ENCODE measurements at places on chromosomes 1 and 21.

DNA sequence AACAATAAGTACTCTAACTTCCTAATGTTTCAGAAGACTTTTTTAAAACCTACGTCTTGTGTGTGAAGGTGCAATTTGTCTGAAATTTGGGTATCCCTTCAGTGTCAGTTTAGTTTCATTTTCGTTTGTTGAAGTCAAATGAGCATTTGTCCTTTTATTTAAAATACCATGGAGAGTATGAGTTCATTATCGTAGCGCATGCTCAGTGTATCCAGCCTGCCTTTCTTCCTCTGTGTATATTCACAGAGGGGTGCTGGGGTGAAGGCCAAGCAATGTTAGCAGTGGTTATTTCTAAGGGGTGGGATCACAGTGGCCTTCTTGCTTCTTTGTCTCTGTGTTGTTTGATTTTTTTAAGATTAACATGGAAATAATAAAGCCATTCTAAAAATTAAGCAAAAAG lies 43.2 kb downstream of the CNN3 start:
- no peak for DNase-seq

- no peak for DNase-seq
These were observed 1.2 kb downstream of the GPR153 start for GRCh38 chr1:6259491-6260362.

GRCh38 chr1:61310057-61310456 lies 227.7 kb downstream of the NFIA start:
- no peak for DNase-seq

DNA sequence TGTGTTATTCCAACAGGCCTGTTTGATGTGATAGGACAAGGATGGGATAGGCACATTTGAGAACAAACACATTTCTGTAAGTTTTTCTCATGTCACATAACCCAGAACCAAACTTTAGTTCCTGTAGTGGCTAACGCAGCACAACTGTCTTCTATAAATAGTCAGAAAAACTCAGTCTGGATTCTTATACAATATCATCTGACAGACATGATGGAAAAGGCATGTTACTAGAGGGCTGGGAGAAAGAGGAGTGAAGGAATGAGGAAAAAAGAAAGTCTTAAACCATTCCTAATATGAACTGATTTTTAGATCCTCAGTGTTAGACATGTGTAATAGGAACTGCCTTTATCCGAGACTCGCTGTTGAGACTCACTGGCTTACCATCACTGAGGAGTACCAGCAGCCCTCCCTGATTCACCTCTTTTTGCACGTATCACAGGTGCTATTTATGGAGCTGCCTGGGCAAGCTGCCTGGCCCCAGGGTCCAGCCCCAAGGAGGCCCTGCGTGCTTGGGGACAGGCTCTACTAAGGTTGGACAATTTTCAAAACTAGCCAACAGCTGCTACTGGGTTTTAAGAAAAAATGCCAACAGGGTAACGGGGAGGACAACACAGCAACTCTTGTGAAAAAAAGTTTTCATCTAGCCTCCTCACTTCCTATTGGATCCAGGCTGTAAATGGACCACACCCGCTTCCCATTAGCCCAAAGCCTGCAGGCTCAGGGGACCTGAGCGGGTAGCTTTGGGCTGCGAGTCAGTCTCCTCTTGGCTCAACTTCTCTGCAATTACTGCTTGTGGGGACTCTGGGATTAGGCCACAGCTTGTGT lies 30.7 kb upstream of the SERBP1 start:
- no peak for DNase-seq

GRCh38 chr1:157862114-157863070 lies 20.8 kb upstream of the CD5L start:
- no peak for DNase-seq

DNA sequence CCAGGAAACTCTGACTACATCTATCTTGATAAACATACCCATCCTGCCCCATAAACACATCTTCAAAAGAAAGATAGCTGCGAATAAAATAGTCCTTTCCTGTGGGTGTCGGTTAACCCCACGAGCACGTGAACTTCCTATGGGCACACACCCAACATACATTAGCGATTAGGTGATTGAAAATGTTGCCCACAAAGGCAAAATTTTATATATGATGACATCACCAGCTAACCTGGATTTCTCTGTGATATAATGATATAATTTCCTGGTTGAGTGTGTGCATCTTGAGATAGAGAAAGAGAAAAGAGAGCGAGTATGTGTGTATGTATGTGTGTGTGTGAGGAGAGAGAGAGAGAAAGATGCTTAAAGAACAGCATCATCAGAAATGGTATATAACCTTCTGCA lies 296.1 kb downstream of the PTPRC start:
- no peak for DNase-seq

DNA sequence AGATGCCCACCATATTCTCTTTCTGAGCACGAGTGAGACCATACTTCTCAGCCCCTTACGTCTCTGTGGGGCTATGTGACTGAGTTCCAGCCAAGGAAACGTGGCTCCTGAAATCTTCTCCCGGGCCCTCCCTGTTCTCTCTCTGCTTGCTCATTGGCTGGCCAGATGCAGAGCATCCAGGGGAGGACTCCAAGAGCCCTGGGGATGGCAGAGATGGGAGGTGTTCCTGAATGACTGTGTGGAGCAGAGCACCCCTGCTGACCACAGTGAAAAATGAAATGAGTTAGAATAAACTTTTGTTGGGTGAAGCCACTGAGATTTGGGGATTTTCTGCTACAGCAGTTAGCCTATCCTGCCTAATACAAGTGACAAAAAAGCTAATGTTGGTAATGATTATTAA lies 23.8 kb downstream of the KIAA0040 start:
- DNase-seq: no peak

DNA sequence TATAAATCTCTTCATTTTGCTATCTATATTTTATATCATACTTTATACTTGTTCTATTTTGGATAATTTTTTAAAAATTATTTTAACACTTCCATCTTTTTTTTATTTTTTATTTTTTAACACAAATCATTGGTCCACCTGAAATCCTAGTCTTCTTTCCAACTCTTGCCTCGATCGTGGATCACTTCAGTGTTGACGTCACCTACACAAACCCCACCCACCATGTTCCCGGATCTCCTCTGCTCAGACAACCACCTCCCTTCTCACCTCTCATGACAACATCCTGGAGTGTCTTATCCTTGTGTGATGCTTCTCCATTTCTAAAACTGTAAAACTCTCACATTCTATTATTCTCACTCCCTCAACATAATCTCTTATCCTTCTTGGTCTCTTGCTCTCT lies 34.1 kb upstream of the BTG3 start:
- DNase-seq: no peak

DNA sequence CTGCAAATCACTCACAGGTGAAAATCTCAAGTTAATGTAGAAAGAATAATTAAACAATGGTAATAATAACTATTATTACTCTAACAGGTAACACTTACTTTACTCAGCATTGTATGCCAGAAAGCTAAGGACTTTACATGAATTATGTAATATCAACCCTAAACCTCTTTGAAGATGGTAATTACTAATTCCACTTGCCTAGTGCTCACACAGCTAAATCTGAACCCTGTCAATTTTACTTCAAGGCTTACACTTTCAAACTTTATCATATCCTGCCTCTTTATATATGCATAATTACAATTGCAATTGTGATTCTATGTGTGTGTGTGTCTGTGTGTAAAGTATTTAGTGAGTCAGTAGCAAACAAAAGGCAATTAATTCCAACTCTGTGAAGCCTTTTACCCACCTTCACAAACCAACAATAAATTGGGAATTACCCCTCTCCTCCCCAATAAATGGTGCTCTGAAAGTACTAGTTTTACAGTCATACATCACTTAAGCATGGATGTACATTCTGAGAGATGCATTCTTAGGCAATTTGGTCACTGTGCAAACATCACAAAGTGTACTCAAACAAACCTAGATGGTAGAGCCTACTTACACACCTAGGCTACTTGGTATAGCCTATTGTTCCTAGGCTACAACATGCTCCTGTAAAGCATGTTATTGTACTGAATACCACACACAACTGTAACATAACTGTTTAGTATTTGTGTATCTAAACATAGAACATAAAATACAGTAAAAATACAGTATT lies 5.9 kb downstream of the ZNF644 start:
- DNase-seq: no peak

DNA sequence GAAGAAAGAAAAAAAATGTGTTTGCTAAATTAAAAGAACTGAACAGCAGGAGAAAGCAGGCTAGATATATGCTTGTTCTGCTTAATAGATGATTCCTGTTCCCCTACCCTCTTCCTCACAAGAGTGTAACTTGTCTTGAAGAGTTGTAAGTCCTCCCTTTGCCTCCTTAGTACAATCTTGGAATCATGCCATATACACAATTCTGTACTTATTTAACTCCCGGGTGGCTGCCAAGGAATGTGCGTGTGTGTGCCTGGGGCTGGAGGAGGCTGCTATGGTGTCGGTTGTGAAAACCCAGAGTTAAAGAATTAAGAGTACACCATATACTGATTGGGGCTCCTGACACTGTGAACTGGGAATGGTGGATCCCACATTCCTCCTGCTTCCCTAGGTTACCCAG lies 194.2 kb downstream of the SIPA1L2 start:
- DNase-seq: no peak

- no peak for DNase-seq
These were observed 78.9 kb downstream of the CD46 start for GRCh38 chr1:207830788-207831187.

DNA sequence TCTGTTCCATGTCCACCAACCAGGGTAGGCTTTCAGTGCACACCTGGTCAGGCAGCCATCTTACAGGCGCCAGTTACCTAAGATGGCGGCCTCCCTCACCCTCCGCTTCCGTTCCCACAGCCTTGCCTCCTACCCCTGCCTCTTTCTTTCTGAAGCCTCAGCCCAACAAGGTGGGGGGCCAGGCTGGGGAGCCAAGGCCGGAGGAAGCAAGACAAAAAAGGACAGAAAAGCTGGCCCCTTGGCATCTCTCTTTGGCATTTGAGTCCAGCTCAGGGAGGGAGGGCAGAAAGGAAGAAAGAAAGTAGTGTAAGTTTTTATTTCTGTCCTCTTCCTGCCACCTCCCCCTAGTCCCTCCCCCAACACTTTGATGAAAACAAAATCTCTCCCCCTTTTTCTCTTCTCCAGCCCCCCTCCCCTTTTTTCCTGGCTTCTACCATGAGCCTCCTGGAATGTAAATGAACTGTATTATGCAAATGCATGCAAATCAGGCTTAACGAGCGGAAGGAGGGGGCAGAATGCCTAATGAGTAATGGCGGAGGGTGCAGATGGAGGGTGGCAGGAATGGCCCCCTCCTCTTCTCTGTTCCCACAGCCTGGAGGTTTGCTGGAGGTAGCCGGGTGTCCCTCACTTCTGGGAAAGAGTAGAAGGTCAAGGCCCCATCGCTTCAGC lies 43.8 kb downstream of the RHBG start:
- no peak for DNase-seq

GRCh38 chr1:169726851-169727250 lies 7.0 kb downstream of the SELE start:
- DNase-seq: no peak

GRCh38 chr1:240070188-240070587 lies 21.5 kb upstream of the FMN2 start:
- no peak for DNase-seq

GRCh38 chr1:74593887-74594866 lies 79.4 kb downstream of the ERICH3 start:
- DNase-seq: no peak

DNA sequence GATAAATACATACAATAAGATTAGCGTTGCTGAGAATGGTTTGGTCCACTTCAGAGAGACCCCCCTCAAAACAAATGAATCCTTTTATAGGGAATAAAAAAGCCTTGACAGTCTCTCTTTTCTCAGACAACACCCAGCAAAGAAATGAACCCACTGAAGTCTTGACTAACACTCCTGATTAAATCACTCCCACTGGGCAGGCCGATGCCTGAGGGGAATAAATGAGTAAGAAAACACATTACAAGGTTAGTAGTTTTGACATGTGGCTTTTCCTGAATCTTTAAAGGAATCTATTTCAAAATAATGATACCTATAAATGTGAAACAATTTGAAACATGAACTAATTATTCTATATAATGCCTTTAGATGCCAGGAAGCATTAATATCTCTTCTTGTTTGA lies 146.9 kb upstream of the POGK start:
- no peak for DNase-seq

GRCh38 chr1:22107126-22107525 lies 35.8 kb downstream of the WNT4 start:
- DNase-seq: no peak

GRCh38 chr1:19033926-19034680 lies 77.6 kb upstream of the IFFO2 start:
- no peak for DNase-seq

- no peak for DNase-seq
These were observed 320.2 kb upstream of the NFIA start for GRCh38 chr1:60762176-60762575.

DNA sequence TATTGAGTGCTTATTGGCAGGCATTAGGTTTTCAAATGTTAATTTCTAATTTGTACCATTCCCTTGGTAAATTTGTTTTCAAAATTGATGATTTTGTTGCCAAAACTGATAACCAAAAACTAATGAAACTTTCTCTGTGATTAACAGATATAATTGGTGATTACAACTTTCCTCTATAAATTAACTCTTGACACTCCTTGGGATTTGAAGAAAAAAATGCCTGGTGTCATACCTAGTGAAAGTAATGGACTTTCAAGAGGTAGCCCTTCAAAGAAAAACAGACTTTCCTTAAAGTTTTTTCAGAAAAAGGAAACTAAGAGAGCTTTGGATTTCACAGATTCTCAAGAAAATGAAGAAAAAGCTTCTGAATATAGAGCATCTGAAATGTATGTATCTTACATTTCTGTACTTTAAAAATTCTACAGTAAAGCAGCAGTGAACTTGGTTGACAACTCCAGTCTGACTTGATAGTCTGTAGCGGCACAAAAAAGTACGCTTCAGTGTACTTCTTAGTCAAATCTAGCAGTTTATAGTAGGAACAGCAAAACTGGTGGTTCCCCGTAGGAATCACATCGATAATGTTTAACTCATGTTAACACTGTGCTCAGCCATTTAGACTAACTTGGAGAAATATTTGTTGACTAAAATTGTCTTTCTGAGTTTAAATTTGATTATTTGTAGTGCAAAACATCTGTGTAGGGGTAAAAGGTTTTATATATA lies 3.0 kb downstream of the USP1 start:
- DNase-seq: no peak

- no peak for DNase-seq
These were observed 556.2 kb upstream of the TMPRSS15 start for GRCh38 chr21:18959817-18960216.

DNA sequence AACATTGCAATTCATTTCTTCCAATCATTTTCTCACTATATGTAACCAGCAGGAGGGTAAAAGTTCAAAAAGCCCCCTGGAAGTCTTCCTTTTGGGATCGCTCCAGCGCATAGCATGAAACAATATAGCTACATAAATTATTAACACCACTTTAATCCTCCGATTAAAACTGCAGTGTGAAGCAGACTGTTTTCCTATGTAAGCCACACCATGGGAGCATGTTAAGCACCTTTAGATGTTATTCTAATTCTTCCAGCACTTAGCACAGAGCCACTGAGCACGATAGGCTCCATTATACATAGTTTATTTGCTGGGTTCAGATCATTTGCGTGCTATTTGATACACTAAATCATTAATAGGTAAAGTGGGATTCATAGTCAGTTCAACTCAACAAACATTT lies 18.4 kb upstream of the GADD45A start:
- DNase-seq: no peak

Data from NCI-H1417 treated with DMSO at 0.1 percent for 48 hours (cell line).